ENCODE measurements at places on chromosomes 3 and 15. TPM values are rescaled to one million over a fixed set of nuclear protein-coding genes. Genes with fewer than 3 reads are reported as not detected.

DNA sequence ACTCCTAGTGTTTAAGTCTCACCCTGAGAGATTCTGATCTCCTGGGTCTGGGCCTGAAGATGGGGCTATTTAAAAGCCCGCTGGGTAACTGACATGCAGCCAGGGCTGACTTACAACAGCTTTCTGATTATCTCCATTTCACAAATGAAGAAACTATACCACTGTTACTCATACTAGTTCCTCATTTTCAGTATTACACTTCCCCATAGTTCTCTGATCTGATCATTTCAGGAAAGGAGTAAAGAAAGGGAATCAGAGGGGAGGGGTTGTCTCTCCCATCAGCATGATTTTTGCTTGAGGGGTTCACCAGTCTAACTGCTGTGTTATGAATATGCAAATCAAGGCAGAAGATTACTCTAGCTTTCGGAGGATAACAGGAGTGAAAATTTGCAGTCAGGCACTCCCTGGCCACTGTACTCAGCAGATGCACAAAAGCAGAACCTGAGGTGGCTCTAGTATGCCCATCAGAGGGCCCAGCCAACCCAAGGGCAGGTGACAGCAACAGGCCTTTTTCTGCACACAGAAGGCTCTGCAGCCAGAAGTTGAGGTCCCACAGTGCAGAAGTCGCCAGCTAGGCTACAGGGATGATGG, 59.4 kb downstream of the DAPK2 start:
- peak; percentile 53 for DNase-seq

DNA sequence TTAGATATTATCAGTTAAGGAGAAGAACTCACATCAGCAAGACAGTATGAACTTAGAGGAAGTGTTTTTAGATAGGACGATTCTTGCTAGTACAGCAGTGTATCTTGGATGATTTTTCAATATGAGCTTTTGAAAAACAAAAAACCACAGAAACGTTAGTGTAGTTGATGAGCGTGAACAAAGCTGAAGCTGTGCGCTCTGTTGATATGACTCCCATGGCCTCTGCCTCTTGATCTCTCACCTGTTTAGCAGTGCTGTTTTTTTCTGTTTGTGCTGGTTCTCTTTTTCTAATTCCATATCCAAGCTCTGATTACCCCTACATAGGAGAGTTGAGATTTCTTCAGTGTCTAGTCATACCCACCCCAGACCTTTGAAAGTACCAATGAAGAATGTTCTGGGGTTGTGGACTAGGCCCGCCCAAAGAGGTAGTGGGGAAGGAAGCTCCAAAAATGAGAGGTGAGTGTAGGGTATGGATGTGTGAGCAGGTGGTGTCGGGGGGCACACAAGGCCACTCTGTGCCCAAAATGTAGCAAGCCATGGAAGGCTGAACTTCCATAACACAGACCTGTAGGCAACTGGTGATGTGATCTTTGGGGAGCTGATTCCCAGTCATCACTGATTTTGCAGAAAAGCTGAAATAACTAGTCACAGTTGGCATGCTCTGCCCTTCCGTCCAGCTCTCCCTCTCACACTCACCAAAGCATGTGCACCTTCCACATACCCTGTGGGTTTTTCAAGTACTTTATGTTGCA, 20.0 kb upstream of the CMTM7 start:
- DNase-seq: no peak

- DNase-seq: peak; percentile 63
Measured at GRCh38 chr3:57298041-57298440, 5.6 kb upstream of the ASB14 start.

DNA sequence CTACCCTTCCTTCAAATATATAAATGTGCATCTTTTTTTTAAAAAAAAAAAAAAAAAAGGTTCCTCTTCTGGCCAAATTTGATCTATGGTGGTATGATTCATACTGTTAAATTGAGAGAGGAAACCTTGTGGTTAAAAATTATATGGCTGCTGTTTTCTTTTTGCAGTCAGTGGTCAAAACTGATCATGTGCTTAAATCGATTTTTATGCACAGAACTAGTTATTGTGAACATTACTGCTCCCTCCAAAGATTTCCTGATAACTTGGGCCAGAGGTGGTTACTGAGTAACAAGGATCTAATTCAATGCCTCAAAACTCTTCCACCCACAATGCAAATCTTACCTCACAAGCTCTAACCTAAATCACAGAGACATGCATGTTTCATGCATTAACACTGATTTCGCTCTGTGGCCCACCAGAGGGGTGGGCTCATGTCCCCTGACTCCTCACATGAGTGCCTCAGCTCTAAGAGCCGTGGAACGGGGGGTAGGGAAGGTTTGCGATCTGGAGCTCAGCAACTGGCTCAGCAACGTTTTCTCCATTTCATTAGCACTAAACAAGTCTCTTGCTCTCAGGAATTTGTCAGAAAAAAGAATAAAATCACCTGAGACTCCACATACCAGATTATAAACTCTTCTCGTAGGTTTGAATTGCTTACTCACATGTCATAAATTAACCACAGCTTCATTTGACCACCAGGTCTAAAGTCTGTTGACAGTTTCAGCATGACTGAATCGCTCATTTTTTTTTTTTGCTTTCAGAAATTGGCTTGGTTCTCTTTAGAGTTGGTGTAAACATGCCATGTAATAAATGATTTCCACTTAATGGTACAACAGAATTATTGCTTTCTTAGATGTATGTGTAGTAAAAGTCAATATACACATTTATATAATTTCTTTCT, 280.4 kb downstream of the CD47 start:
- peak; percentile 12 for DNase-seq

DNA sequence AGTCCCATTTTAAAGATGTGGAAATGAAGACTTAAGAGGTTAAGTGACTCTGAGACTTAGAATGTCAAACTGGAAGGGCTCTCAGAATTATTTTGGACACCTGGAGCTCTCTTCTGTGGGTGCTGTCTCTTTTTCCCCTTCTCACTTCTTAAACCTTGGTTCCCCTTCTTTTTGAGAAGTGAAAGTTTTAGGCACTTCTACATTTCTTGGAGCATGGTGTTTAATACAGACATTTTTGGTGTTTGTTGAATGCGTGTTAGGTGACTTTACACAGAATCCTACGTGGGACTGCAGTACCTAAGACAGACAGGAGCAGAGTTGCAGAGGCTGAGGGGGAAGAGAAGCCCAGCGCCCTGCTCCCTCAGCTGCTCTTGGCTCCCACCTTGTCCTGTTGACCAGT, 133.3 kb downstream of the MDFIC2 start:
- no peak for DNase-seq

DNA sequence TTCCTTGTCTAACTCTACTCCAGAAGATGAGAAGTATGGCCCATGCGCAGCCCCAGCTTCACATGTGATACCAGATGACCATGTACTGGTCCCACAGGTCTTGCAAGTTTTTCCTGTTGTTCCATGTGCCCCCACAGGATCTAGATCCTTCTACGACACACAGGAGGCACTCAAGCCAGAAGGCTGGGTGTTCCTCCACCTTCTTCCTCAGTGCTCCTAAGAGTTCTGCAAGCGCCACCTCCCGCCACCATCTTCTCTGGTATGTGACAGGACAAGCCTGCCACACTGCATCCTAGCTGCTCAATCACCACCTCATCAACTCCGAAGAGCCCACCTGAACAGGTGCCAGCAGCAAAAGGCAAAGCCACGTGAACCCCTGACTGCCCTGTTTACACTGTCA, 43.1 kb downstream of the XXYLT1 start:
- no peak for DNase-seq

DNA sequence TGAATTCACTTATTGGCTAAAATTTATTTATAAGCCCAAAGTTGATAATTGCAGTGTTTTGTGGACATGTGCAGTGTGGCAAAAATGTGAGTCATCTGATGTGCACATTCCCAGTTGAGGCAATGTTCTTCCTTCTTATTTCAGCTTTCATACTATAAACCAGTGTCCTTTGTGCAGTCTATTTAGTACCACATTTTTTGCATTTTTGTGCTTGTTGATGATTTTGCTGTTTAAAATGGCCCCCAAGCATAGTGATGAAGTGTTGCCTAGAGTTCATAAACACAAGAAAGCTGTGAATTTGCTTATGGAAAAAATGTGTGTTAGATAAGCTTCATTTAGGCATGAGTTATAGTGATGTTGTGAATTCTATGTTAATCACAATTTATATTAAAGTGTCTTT, 19.4 kb upstream of the IL20RB start:
- peak; percentile 71 for DNase-seq

- peak; percentile 80 for DNase-seq
Measured at GRCh38 chr15:57218826-57219576, 157.3 kb upstream of the CGNL1 start.

GRCh38 chr3:44068753-44069152, 172.9 kb upstream of the TOPAZ1 start:
- DNase-seq: no peak

- peak; percentile 60 for DNase-seq
Measured at GRCh38 chr3:56251343-56251945, 216.8 kb downstream of the ERC2 start.

DNA sequence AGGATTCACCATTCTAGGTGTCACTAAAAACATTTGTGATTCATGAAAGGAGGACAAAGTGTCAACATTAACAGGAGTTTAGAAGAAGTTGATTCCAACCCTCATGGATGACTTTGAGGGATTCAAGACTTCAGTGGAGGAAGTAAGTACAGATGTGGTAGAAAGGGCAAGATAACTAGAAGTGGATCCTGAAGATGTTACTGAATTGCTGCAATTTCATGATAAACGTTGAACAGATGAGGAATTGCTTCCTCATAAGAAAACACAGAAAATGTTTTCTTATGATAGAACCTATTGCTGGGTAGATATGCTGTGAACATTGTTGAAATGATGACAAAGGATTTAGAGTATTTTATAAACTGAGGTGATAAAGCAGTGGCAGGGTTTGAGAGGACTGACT, 23.5 kb upstream of the ATP2C1 start:
- DNase-seq: no peak

DNA sequence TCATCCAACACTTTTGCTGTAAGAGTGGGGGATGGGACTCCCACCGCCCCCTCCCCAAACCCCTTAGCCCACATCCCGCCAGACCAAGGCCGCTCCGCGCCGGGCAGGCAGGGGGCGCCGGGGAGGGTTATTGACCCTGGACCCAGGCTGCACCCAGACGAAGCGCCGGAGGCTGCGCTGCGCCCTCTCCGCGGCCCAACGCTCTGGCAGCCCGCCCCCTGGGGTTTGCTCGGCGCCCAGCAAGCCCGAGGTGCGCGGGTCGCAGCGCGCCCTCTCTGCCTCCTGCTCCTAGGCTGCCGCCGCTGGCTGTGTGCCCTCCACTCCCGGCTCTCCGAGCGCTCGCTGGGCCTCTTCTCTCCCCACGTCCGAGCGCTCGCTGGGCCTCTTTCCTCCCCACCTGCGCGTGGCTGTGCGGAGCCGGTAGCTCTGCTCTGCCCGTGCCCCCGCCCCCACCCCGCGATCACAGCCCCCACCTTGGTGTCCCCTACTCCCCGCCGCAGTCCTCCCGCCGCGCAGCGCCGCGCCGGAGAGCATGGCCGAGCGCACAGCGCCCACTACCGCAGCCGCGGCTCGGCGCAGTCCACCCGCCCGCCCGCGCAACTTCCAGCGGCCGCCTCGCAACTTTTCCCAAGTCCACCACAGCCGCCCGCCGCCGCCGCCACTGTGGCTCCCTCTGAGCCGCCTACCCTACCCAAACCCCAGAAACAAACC, 1.2 kb downstream of the MECOM start:
- DNase-seq: peak; percentile 83

DNA sequence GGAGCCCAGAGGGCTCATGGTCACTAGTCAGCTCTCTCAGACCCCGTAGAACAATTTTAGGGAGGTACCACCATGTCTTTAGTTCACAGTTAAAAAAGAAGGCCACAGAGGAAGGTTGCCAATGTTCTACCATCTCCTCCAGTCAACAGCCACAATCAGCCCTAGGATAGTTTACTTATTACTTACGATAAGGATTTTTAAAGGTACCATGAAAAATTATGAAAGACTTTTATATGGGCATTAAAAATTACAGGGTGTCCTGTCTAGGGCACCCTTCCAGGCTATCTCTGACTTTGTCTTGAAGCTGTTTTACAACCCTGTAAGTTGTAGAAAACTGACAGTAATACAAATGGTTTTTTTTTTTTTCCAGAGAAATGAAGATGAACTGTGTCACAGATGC, 57.9 kb downstream of the CAPN7 start:
- DNase-seq: no peak

DNA sequence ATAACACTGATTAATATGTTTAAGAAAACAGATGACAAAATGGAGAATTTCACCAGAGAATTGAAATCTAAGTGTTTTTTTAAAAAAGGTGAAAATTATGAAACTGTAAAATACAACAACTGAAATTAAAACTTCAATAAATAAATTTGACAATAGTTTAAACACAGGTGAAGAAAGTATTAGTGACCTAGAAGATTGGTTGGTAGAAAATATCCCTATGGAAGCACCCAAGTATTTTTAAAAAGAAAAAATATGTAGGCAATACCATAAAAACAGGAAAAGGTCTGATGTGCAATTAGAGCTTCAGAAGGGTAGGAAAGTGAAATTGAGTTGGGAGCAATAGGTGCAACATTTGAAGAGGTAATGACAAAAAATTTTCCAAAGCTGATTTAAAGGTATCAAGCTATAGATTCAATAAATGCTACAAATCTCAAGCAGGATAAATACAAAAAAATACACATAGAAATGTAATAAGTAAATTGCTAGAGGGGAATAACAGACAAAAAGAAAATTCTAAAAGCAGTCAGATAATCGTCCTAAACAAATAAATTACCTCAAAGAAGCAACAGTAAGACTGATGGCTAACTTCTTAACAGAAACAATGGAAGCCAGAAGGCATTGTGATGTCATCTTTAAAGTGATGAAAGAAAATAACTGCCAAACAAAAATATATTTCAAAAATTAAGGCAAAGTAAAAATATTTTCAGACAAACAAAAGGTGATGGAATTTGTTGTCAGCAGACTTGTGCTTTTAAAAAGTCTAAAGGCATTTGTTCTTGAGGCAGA, 9.5 kb upstream of the IL12A start:
- no peak for DNase-seq

DNA sequence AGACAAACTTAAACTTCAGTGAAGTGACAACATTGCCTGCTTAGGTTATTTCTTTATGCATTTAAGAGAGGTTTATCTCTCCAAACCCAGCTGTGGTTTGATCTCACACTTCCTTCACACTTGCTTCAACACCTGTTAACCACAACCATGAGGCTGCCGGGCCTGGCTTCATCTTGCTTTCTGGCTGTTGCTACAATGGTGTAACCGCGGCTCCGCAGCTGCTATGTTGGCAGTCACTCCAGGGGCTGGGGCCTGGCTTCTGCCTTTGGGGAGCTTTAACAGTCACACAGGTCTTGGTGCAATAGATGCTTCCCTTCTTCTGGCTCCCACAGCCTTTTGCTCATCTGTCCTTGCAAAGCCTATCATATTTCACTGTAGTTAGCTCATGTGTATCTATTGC, 72.9 kb upstream of the MNS1 start:
- DNase-seq: no peak

- no peak for DNase-seq
Measured at GRCh38 chr15:92611995-92612745, 43.4 kb downstream of the FAM174B start.

RTP1 gene
- not detected for polyA plus RNA-seq

BCHE gene
- polyA plus RNA-seq: not detected

SLC28A2 gene
- not detected for polyA plus RNA-seq

DNAH1 gene
- 0.89 TPM for polyA plus RNA-seq
